HT-29 (cell line): ENCODE measurements at places on chromosomes 6 and 20.

DNA sequence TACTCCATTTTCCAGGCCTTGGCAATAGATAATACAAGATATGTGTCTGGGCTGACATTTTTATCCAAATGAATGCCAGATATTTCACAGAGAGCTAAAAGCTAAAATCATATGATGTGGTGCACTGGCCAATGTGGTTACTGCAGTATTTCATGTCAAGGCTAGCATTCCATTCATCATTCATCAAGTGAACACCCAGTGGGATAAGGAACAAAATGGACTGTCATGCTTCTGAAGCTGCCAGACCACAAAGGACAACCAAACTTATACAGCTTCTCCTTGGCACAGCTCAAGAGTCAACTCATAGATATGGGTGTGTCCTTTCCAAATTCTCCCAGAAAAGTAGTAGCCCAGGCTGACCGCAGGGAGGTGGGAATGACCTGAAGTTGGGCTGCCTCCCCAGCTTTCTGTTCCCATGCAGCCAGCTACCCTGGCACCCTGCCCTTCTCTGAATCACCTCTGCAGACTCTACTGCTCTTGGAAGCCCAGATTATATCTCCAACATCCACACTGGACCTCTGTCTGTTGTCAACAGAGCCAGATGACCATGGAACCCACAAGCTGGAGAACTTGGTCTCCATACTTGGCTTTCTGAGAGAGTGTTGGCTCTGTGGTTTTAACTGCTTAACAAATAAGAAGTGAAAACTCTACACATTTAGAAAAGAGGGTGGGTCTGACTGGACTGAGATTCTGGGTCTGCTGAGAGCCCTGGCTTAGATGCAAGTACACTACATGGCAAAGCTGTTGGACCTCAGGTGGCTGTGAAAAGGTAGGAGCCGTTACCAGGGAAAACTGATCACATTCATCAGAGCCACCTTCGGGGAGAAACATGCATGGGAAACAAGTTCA lies 122.8 kb downstream of the ALDH8A1 start:
- no peak for DNase-seq

DNA sequence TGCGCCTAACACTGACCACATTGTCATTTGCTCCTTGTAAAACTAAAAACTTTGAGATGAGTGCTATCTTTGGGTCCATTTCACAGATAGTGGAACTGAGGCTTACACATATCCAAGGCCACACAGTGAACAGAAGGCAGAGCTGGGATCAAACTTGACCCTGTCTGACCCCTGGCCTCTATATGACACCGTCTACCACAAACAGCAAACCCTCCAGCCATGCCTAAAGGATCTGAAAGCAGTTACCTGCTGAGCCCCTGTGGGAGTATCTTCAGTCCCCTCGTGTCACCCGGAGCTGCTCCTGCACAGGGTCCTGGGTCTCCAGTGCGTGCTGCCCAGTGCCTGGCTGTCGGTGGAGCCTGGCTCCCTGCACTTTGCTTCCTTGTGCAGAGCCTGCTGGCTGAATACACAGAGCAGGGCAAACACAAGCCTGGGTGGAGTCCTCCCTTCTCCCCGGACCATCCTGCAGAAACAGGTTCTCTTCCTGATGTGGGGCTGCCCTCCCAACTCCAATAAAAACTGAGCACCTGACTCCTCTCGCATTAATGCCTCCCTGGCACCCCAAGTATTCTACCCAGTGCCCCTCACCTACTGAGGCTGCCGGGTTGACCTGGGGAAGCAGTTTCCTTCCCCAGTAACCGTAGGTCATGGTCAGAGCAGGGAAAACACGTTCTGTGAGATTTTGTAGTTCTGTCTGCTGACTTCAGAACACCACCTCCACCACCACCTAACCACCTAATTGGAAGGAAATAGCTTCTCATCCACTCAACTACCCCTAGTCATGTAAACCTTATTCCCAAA lies at the start of gene BCAS1:
BCAS1 (minus strand) TSS at position 408 of the 801 bp plus-strand sequence. CDS start 11,876 bp downstream, outside the sequence.
- DNase-seq: peak; percentile 97

- DNase-seq: no peak
Measured at GRCh38 chr6:20698675-20699074, 164.4 kb downstream of the CDKAL1 start.

DNA sequence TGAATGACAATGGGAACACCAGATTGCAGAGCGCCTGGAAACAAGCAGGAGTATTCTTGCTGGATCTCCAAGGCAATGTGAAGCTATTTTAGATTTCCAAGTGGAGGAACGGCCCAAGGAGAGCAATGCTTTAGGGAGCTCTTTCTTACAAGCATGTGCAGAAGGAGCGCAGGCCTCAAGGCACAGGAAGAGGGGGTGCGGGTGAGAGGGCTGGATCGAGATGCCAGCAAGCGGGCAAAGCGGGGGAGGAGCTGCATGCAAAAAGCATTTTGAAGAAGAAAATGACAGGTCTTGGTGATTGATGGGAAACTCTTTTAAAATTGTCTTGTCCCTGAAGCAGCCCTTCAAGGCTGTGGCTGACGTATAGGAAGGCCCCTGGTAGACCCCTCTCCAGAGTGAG lies 171.9 kb downstream of the QRSL1 start:
- DNase-seq: no peak

- no peak for DNase-seq
Measured at GRCh38 chr6:143612186-143612585, 65.6 kb upstream of the PHACTR2 start.

- DNase-seq: no peak
Measured at GRCh38 chr6:14567842-14568241, 450.3 kb downstream of the CD83 start.

GRCh38 chr20:25148982-25149846 lies 46.3 kb upstream of the ENTPD6 start:
- DNase-seq: no peak

DNA sequence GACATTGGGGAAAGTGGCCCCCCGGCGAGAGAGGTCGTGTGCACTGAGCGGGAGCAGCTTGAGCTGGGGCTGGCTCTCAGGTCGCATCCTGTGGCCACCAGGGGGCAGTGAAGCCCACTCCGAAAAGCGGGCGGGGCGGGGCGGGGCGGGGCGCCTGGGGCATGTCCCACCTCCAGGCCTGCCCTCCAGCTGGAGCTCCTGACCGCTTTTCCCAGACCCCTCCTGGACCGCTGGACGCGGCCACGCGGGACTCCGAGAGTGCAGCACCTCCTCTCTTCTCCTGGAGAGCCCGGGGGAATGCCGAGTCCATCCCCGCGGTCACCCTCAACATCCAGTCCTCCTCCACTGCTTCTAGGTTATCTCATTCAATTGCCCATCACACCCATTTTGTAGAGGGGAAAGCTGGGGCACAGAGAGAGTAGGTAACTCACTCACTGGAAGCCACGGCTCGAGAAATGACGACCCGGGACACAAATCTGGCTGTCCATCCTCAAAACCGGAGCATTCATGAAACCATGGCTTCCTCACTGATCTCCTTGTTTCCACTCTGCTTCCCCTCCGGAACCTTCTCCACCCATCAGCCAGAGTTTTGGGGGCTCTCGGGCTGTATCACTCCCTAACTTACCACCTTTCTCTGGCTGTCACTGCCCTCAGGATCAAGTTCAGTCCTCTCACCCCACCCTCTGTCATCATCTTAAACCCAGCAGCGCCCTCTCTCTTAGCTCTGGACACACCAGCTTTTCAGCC lies 24.1 kb downstream of the COX4I2 start:
- peak; percentile 80 for DNase-seq

DNA sequence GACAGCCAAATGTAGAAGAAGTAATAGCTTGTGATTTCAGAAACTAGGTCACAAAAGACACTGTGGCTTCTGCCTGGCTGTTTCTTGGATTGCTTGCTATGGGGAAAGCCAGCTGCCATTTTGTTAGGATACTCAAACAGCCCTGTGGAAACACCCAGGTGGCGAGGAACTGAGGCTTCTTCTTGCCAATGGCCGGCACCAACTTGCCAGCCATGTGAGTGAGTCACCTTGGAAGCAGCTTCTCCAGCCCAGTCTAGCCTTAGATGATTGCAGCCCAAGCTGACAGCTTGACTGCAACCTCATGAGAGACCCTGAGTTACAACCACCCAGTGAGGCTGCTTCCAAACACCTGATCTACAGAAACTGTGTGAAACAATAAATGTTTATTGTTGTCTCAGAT lies 11.9 kb upstream of the KIAA1755 start:
- no peak for DNase-seq

DNA sequence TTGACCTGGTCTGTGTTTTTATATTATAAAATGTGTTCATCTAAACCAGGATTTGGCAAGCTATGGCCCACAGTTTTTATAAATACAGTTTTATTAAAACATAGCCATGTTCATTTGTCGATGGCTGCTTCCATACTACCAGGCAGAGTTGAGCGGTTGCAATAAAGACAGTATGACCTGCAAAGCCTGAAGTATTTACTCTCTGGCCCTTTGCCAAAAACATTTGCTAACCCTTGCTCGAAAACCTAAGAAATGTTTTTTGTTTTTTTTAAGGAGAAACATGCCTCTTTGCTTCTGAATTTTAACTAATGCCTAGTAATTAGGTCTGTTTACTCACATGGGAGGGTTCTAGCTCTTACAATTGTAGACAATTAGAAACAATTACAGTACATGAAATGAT lies 67.4 kb upstream of the SMIM28 start:
- DNase-seq: peak; percentile 6

GRCh38 chr20:63664143-63664851 lies 6.2 kb downstream of the RTEL1 start:
- DNase-seq: no peak

DNA sequence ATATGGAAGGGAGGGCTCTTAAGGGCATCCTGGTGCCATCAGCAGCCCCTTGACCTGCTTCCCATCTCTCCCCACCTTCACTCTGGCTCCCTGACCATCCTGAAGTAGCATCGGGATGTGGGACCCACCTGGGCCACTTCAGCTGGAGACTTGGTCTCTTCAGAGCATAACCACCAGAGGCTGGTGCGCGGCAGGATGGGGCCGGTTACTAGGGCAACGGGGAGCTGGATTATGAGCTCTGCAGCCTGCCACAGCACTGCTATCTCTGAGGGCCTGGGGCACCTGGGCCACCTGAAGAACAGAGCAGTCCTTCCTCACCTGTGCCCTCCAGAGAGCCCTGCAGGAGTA lies 79.7 kb downstream of the SYNJ2 start:
- no peak for DNase-seq

GRCh38 chr6:85473748-85474147 lies 23.9 kb downstream of the NT5E start:
- no peak for DNase-seq

DNA sequence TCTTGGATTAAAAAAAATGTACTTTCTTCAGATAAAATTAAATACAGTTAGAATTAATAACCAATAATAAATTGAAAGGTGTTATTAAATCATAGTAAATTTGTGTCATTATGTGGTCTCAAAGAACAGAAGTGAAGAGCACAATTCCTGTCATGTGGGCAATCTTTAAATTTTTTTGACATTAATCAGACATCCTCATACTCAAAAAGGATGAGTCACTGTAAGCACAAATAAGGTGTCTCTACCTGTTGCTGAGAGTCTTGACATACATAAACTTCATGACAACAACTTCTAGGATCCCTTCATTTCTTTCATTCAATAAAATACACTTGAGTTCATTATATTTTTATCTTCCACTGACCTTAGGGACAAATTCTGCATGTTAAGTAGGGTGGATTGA lies 76.1 kb downstream of the SLC22A3 start:
- peak; percentile 4 for DNase-seq

DNA sequence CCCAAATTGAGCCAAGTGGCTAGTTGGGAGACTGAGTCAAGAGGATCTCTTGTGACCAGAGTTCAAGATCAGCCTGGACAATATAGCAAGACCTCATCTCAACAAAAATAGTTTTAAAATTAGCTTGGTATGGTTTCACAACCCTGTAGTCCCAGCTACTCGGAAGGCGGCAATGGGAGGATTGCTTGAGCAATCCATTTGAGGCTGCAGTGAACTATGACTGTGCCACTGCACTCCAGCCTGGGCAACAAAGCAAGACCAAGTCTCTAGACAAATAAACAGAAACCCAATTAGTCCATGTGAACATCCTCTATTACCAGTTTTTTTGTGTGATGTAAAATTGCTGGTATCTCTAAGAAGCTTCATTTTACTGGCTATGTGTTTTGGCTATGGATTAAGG lies 106.2 kb downstream of the TULP4 start:
- no peak for DNase-seq

- DNase-seq: peak; percentile 90
Measured at GRCh38 chr6:28383235-28384142, 16.1 kb downstream of the ZSCAN12 start.

DNA sequence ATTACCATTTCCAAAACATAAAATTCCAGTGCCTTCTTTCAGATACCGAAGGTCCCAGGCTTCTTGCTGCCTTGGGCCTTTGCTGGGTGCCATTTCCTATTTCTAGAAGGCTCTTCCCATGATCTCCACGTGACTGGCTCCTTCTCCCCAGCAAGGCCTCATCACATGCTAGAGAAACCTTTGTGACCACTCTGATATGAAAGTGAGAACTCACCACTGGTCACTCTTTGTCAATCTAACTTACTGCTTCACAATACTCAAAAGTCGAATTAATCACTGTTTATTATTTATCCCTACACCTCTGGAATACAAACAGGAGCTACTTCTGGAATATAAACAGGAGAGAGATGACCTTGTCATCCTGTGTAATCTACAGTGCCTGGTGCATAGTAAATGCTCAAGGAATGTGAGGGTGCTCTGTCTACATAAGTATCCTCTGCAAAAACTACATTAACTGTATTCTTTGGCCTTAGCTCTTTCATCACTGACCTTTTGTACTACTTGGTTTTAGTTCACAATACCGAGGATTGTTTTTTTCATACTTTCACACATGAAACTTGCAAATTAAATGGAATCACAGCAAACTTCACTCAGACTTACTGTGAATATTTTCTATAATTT lies 1.6 kb downstream of the STX7 start:
- DNase-seq: peak; percentile 19
